Right lobe of liver (tissue), 6 donors: ENCODE measurements at places on chromosomes 1 and 21. TPM values are rescaled to one million over a fixed set of nuclear protein-coding genes. Genes with fewer than 3 reads are reported as not detected.

DNA sequence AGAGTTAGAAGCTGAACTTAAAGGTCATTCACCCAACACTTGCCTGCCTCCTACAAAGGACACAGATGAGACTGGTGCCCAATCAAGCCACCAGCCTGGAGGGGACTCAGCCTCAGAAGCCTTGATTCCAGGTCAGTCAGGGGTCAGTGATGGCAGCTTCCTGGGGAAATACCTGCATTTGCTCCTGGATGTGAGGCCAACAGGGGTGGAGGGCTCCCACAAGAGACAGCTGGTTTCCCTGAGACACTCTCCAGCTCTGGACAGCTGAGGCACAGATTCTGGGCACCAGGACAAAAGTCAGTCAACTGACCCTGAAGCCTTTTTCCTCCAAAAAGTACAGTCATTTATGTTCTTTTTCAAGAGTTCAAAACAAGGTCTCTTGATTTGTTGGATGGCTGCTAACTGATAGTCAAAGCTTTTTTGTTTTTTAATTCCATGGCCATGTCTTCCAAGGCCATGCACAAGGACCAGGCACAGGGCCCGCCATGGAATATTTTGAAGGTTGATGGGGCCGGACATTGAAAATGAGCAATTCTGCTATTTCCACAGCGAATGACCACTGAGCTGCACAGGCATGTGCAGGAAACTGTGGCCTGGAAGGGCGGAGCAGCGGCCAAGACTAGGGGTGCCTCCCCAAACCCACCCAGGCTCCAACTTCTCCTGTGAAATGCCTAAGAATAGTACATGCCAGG, 1.8 kb downstream of the C2CD2 start:
- DNase-seq = no peak

DNA sequence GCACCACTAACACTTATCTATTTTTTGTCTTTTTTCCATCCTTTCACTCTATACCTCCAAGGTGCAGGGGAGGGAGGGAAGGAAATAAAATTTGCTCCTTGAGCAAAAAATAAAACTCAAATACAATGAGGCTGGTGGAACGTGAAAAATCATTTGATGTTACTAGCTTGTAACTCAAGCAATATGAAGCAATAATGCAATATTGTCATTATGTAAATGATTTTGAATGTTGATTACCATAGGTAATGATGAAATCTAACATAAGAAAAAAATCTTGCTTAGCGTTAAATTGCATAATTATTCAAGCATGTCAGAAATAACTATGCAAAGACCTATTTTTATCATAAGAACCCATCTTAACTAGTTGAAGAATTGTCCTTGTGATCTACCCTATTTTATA, 277.7 kb downstream of the KCTD3 start:
- DNase-seq = no peak

DNA sequence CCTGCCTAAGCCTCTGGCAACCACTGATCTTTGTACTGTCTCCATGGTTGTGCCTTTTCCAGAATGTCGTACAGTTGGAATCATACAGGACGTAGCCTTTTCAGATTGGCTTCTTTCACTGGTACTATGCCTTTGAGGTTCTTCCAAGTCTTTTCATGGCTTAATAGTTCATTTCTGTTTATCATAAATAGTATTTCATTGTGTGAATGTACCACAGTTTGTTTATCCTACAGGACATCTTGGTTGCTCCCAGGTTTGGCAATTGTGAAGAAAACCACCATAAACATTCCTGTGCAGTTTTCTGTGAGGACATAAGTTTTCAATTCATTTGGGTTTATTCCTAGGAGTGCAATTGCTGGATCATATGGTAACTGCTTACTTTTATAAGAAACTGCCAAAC, 190.6 kb upstream of the RAB4A start:
- DNase-seq = no peak

GRCh38 chr1:157978586-157979403, 14.7 kb upstream of the KIRREL1 start:
- no peak for DNase-seq

- no peak for DNase-seq
Measured at GRCh38 chr21:42382915-42383314, 12.9 kb downstream of the TMPRSS3 start.

- no peak for DNase-seq
Measured at GRCh38 chr1:84489766-84490165, 10.7 kb downstream of the RPF1 start.

GRCh38 chr1:69400128-69400527, 167.6 kb upstream of the LRRC7 start:
- no peak for DNase-seq

DNA sequence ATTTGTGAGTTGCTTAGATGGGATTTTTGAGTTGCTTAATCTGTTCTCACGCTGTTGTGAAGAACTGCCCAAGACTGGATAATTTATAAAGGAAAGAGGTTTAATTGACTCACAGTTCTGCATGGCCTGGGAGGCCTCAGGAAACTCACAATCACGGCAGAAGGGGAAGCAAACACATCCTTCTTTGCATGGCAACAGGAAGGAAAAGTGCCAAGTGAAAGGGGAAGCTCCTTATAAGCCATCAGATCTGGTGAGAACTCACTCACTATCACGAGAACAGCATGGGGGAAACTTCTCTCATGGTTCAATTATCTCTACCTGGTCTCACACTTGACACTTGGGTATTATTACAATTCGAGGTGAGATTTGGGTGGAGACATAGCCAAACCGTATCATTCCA, 10.3 kb downstream of the CLIC6 start:
- DNase-seq = no peak

TFF1 gene
- not detected for total RNA-seq

CHIA gene
- total RNA-seq = not detected

MTHFR gene
- 16.3 TPM for total RNA-seq
